Activated gamma-delta T cell treated with Interleukin-2 at 50 U/mL for 16 hours (primary cell): ENCODE measurements at places on chromosomes 1 and 21.

DNA sequence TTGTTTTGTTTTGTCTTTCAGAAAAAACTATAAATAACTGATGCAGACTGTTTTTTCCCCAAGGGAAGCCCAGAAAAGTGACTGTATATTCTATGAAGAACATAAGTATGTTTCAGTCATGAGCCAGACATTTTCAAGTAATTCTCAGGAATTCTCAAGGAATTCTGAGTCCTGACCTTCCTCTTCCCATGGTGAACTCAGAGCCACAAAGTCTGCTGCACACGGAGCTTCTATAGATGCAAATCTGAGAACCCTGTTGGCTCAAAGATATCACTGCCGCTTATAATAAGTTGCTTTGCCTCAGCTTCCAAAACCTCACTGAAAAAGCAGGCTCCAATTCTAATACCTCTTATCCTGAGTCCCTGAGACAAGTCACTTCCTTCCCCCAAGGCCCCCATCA is 418.5 kb upstream of the RUNX1 start:
- no peak for DNase-seq

DNA sequence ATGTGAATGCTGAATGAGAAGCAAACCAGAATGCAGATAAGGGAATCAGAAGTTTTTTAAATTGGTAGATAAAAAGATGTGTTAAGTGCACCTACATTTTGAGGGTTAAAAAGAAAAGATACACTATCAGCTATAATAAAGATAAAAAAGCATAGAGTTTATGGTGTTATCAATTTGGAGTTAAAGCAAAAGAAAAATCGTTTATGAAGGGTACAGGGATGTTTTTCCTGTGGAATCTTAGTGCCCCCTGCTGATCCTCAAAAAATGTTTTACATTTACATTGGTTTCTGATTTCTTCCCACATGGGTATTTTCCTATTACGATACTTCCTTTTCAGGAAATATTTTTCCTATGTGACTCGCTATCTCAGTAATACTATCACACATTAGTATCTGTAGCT is 293.5 kb downstream of the MRPL39 start:
- no peak for DNase-seq

GRCh38 chr1:179753061-179753460 is 10.0 kb downstream of the FAM163A start:
- DNase-seq, result no peak

DNA sequence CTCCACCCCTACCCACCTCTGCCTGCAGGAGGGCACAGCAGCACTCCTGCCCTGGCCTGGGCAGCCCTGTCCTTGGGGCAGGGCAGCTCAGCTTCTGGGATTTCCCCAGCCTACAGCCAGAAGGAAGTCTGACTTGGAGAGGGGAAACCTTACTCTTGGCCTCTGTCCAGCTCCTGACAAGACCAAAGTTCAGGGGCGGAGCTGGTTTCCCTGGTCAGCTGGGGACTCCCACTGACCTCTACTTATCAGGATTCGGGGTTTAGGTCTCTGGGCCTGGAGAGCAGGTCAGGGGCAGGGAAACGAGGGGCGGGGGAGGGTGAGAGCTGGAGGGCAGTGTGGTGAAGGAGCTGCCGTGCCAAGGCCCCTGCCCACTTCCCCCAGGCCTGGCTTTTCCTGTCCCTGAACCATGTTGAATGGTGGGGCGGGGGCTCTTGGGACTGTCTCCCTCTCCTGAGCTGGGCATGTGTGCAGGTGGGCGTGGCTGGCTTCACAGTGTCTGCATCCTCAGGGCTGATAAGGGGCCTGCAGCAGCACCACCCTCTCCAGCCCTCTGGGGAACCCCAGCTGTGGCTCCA is 16.8 kb upstream of the ETV3 start:
- DNase-seq, result no peak

DNA sequence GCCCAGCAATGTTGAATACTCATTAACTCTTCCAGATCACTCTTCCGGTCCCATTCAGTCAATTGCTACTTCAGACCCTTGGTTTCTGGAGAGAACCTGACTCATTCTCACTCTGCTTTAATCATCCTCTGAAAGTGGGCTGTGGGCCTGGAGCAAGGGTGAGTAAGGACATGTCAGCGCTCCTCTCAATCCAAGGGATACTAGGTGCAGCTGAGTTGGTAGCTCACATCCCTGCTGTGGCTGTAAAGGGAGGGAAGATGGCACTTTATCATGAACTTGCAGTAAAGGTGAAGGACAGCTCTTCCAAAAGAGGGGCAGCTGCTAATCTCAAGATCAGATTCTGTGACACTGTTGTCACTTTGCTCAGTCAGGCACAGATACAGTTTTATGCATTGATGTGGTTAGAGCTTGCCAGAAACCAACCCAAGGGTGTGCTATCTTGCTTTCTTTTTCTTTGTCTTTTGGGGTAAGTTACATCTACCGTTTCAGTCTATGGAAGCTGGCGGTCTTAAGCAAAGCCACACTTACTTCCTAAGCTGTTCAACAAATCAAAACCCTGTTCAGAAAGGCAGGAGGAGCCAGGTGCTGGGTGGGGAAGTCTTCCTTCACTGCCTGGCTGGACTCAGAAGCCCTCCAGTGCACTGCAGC is 26.5 kb upstream of the NTPCR start:
- DNase-seq, result peak; percentile 24

- no peak for DNase-seq
These were observed 25.2 kb upstream of the ABCG1 start for GRCh38 chr21:42193721-42194120.

DNA sequence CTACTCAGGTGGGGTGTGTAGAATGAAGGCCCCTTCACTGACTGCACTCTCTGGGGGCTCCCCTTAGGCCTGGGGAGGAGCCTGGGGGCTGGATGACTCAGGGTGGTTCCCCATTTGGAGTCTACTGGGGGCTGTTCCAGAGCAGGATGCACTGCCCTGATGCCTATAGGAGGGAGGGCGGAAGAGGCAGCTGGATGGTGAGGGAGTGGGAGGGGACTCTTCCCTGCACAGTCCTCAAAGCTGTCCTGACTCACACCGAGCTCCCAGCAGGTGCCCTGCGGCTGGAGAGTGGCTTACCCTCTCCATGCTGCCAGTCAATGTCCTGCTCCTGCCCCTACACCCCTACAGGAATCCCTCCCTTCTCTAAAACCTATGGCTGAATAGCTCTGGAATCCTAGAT is 204.4 kb downstream of the TRABD2B start:
- DNase-seq, result no peak

- no peak for DNase-seq
These were observed 16.2 kb upstream of the DNASE2B start for GRCh38 chr1:84382127-84382526.

GRCh38 chr21:22965455-22966135 is 1967.4 kb downstream of the NCAM2 start:
- no peak for DNase-seq

DNA sequence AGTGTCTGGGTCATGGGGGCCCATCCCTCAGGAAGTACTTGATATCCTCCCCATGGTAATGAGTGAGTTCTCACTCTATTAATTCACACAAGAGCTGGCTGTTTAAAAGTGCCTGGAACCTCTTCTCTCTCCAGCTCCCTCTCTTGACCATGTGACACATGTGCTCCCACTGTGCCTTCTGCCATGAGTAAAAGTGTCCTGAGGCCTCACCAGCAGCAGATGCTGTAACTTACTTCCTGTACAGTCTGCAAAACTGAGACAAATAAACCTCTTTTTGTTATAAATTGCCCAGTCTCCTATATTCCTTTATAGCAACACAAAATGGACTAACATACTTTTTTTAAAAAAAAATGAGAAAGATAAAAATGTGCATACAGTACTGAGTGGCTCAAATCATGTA is 24.0 kb downstream of the PUM1 start:
- DNase-seq, result no peak

DNA sequence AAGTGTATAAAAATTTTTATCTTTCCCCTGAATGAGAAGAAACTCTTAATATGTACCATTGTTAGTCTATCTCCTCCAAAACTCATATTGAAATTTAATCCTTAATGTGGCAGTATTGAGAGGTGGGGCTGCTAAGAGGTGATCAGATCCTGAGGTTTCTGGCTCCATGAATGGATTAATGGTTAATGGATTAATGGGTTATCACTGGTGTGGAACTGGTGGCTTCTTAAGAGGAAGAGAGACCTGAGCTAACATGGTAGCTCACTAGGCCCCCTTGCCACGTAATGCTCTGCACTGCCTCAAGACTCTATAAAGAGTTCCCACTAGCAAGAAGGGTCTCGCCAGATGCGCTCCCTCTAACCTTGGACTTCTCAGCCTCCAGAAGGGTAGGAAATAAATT is 70.6 kb upstream of the ZBTB18 start:
- DNase-seq, result no peak

- DNase-seq, result no peak
These were observed 334.6 kb downstream of the RGS7 start for GRCh38 chr1:241022366-241022765.

- DNase-seq, result no peak
These were observed 288.5 kb downstream of the NFIA start for GRCh38 chr1:61370913-61371279.

DNA sequence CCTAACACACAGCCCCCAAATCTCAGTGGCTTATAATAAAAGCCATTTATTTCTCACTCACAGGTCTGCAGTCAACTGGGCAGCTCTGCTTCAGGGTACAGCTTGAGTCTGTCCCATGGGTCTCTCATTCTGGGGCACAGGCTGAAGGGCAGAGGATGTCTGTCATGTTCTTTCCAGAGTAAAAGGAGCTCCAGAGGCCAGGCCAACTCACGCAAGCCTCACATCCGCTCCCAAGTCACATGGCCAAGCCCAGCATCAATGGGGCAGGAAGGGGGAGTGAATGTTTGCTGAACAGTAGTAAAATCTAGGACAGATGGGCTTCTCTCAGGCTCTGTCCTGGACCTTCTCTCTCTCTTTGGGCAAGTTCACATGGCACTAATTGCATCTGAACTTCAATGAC is 7.1 kb upstream of the SSBP3 start:
- DNase-seq, result no peak

DNA sequence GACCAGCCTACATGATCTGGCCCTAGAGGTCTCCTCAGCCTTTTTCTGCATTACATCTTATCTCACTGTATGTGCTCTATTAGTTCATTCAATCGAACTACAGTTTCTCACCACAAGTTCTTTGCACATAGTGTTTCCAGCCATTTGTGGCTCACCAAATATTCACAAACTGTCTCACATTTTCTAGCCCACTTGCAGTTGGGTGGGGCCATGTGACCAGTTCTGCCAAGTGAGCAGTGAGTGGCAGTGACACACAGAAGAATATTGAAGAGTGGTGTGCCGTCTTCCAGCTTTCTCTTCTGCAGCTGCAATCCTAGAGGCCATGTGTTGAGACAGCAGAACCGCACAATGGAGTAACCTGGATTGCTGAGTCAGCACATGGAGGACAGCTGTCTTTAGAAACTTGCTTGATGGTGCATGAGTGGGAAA is 103.2 kb upstream of the ZNF644 start:
- DNase-seq, result peak; percentile 7

GRCh38 chr1:244097523-244098405 is 46.7 kb downstream of the ZBTB18 start:
- DNase-seq, result no peak

- no peak for DNase-seq
These were observed 29.0 kb upstream of the LGALS8 start for GRCh38 chr1:236494586-236495466.
